ENCODE measurements at places on chromosomes 3 and 15.

DNA sequence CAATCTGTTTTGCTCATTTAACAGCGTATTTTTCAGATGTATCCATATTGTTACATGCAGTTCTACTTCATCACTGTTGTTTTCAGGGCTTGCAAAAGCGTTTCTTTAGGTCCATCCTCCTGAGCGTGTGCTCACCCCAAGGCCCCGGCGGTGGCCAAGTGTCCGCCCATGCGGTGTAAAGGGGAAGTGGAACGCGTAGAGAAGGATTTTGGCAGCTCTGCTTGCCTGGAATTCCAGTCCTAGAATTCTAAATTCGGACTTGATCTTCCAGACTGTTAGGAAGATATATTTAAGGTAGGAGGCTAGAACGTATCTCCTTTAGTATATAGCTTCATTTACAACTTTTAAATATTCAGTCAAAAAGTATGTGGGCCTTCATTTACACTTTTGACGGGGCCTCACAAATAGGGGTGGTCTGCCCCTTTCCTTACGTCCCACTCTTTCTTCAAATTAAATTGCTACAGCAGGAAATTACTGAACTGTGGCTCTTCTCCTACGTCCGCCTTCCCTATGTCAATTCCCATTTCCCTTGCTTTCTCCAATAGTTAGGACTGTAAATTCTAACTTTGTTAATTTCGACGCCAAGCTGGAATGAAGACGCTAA, 609 bp upstream of the TBC1D23 start:
- DNase-seq = no peak

DNA sequence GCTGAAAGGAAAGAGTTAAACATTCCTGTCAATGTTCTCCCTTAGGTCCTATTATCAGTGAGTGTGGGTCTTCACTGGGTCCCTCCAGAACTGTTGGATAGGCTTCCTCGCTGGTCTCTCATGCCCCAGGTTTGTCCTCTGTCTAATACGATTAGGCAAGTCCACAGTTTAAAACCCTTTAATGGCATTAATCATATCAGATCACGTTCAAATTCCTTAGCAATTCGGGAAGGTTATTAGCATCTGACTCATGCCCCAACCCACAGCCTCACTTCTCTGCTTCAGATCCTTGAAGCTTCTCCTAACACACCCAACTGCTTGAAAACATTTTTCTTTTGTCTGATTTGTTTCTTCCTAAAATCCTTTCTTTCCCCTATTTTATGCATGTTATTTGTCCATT, 224.3 kb upstream of the ATP10A start:
- no peak for DNase-seq

DNA sequence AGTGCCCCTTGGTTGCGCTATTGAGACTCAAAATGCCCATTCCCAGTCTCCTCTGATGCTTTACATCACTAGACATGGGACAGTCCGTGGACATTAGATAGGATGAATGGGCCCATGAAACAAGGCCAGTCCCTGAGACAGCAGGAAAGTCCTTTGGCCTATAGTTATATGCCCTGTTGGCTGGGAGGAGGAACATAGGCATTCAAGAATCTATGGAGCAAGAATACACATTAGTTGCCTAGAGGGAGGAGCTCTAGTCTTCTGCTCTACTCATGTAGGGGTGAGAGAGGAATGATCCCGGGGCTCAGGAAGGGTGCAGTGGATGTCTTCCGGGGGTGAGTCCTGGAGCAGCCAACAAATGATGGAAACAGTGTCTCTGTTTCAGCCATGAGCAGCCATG, 58.0 kb upstream of the LRTM1 start:
- DNase-seq = no peak

DNA sequence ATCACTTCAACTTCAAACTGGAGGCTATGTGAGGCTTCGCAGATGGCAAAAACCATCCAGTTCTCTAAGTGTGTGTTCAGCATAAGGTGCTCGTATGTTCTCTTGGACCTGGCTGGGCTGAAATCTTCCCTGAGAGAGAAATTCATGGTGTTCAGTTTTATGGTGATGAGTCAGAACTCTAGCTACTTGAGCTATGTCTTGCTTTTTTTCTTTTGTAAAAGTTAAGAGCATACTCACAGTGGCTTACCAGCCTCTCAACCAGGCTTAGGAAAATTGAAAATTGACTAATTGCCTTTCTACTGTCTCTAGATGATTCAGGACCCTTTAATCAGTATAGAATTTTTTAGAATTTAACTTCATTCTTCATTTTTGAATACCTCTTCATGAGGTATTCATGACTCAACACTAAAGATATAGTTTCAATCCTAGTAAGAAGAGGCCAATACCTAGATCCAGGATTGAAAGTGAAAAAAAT, 617.5 kb downstream of the TBL1XR1 start:
- no peak for DNase-seq
